ENCODE measurements at places on chromosomes 16 and 17. TPM values are rescaled to one million over a fixed set of nuclear protein-coding genes. Genes with fewer than 3 reads are reported as not detected.

DNA sequence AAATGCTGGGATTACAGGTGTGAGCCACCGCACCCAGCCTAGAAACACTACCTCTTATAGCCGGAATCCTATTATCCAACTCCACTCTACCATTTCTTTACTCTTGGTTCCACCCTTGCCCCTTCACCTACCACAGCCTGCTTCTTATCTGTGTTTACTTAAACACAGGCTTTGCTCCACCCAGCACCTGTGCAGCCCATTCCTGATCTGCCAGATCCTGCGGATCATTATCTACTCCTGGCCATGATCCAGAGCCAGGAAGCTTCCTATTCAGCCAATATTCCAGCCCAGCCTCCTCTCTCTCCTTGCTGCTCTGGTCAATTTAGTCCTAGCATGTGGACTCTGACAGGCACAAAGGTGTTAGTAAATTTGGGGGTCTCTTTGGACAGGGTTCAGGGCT, 98.8 kb upstream of the MED13 start:
- no peaks in the 10 kb centered on the region for H3K4me1 ChIP-seq
- no peak overlapping the region for H3K27ac ChIP-seq
- H3K4me3 ChIP-seq, result no peak overlapping the region
- H3K36me3 ChIP-seq, result no peaks in the 10 kb centered on the region
- H3K27me3 ChIP-seq, result no peaks in the 10 kb centered on the region

DNA sequence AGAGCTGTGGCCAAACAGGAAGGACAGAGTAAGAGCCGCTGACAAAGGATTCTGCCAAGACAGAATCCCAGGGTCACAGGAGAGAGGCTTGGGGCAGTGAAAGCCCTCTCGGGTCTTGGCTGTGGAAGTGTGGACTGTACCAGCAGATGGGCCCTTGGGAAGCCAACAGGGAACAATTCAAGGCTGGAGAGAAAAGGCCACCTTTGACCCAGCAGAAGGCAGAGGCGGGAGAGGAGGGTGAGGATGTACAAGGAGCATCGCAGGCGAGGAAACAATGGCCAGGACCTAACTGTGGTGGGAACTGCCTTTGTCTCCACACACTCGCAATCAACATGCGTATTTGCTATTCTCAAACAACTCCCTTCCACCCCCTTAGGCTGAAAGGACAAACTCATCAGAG, 15.7 kb downstream of the CARHSP1 start:
- no peak overlapping the region for H3K4me3 ChIP-seq
- DNase-seq, result peak; percentile 20
- no peaks in the 10 kb centered on the region for H3K27me3 ChIP-seq
- H3K4me1 ChIP-seq, result peaks cover 41% of the 10 kb centered on the region

PLLP gene
- 156 TPM for total RNA-seq

- no peaks in the 10 kb centered on the region for H3K36me3 ChIP-seq
- peak; percentile 90 for DNase-seq
- peak within 1 kb of the TSS; percentile 51 for H3K27ac ChIP-seq
- H3K4me3 ChIP-seq, result peak within 1 kb of the TSS; percentile 46
- no peaks in the 10 kb centered on the region for H3K27me3 ChIP-seq
- no peaks in the 10 kb centered on the region for H3K4me1 ChIP-seq
Measured at GRCh38 chr17:48429638-48430586, at the start of gene SKAP1. SKAP1 (minus strand) TSS chr17:48430214.

- no peaks in the 10 kb centered on the region for H3K27me3 ChIP-seq
- no peak overlapping the region for H3K4me3 ChIP-seq
- H3K27ac ChIP-seq, result no peak overlapping the region
- H3K4me1 ChIP-seq, result peaks cover 9% of the 10 kb centered on the region
Measured at GRCh38 chr16:88593910-88594309, 23.7 kb downstream of the ZC3H18 start.

DNA sequence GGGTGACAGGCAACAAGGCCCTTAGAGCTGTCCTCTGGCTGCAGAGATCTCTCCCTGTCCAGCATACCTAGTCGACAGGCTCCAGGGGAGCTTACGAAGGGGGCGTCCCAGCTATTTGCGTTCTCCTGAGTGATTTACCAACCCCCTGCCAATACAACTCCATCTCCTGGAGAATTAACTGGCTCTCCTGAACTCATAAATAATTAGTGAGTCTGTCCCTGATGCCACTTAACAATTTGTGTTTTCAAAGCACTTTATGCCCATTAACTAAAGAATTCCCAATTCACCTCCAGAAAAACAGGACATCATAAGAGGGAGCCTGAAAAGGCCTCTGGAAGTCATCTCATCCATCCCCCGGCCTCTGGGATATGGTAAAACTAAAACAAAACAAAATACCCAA, 26.7 kb downstream of the SDK2 start:
- no peaks in the 10 kb centered on the region for H3K4me1 ChIP-seq
- no peaks in the 10 kb centered on the region for H3K27me3 ChIP-seq
- no peak for DNase-seq
- no peaks in the 10 kb centered on the region for H3K36me3 ChIP-seq
- H3K27ac ChIP-seq, result no peak overlapping the region

DPEP3 gene
- not detected for total RNA-seq

GRCh38 chr17:63488851-63489250, 12.0 kb downstream of the ACE start:
- no peak for DNase-seq
- H3K4me1 ChIP-seq, result peaks cover 9% of the 10 kb centered on the region
- H3K27me3 ChIP-seq, result no peaks in the 10 kb centered on the region
- H3K36me3 ChIP-seq, result no peaks in the 10 kb centered on the region
- no peak overlapping the region for H3K4me3 ChIP-seq

- no peaks in the 10 kb centered on the region for H3K4me1 ChIP-seq
- no peaks in the 10 kb centered on the region for H3K27me3 ChIP-seq
- peaks cover 24% of the 10 kb centered on the region for H3K36me3 ChIP-seq
Measured at GRCh38 chr16:84048270-84048669, 5.7 kb upstream of the SLC38A8 start.

DNA sequence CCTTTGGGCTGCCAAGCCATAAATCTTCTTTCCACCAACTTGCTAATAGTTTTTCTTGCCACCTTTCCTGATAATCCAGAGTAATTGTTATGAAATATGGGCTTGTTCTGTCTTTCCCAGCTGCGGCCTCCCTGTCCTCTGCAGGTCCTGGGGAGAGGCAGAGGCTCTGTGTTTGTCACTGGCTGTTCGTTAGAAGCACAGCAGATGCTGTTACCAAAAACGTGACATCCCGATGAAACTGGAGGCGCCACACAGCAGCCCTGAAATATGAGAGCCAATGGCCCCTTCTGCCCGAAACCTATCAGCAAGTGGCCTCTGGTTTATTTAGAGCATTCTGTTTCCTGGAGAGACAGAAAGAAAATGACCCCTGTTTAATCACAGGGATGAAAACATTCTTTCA, 115.1 kb upstream of the ANKFN1 start:
- H3K4me3 ChIP-seq, result no peak overlapping the region
- no peak for DNase-seq
- peaks cover 9% of the 10 kb centered on the region for H3K4me1 ChIP-seq
- no peaks in the 10 kb centered on the region for H3K27me3 ChIP-seq
- H3K36me3 ChIP-seq, result no peaks in the 10 kb centered on the region

GRCh38 chr16:28172336-28172735, 39.4 kb downstream of the XPO6 start:
- H3K36me3 ChIP-seq, result peaks cover 79% of the 10 kb centered on the region
- H3K27me3 ChIP-seq, result no peaks in the 10 kb centered on the region
- no peak for DNase-seq
- no peak overlapping the region for H3K4me3 ChIP-seq
- H3K4me1 ChIP-seq, result peaks cover 6% of the 10 kb centered on the region

SDR42E1 gene
- 2.1 TPM for total RNA-seq

GRCh38 chr17:32941419-32942032, 13.6 kb downstream of the TMEM98 start:
- no peaks in the 10 kb centered on the region for H3K36me3 ChIP-seq
- no peaks in the 10 kb centered on the region for H3K27me3 ChIP-seq
- H3K4me1 ChIP-seq, result peaks cover 8% of the 10 kb centered on the region
- H3K27ac ChIP-seq, result no peak overlapping the region

DNA sequence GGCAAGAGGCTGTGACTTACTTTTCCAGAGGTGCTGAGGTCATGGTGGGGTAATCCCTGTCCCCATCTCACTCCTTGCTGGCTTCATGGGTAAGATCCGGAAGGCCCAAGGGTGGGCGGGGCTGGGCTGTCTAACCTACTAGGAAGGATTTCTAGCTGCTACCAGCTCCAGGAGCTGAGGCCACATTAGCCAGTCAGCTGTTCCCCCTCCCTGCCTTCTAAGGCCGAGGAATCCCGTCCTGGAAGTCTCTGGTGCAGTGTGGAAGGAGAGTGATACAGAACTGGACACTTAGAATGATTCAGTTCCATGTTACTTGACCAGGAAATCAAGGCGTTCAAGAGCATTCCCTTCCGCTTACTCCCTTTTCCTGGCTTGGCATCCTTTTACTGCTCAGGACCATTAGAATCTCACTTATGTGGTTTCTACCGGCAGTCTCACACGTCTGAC, 8.9 kb downstream of the GNGT2 start:
- no peaks in the 10 kb centered on the region for H3K36me3 ChIP-seq
- no peak for DNase-seq
- no peaks in the 10 kb centered on the region for H3K27me3 ChIP-seq
- H3K4me3 ChIP-seq, result no peak overlapping the region

TMEM95 gene
- not detected for total RNA-seq

DNA sequence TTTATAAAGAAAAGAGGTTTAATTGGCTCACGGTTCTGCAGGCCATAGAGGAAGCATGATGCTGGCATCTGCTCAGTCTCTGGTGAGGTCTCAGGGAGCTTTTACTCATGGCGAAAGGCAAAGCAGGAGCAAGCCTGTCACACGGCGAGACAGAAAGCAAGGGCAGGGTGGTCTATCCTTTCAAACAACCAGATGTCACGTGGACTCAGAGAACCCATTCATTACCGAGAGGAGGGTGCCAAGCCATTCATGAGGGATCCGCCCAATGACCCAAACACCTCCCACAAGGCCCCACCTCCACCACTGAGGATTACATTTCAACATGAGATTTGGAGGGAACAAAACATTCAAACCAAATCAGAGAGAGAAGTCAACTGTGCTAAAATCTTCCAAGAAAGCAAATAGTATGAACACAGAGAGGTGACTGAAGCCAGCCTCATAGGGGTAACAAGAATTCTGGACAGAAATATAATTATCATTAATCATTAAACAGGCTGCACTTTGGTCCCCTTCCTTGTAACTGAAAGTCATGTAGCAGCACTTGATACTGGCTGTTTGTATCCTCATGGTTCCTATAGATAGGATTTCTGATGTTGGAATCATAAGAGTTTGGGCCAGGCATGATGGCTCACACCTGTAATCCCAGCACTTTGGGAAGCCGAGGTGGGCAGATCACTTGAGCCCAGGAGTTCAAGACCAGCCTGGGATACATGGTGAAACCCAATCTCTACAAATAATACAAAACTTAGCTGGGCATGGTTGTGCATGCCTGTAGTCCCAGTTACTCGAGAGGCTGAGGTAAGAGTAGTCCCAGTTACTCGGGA, 52.5 kb upstream of the B4GALNT2 start:
- H3K4me1 ChIP-seq, result no peaks in the 10 kb centered on the region
- no peak overlapping the region for H3K4me3 ChIP-seq
- DNase-seq, result no peak
- H3K27me3 ChIP-seq, result no peaks in the 10 kb centered on the region

- no peaks in the 10 kb centered on the region for H3K4me1 ChIP-seq
- H3K27ac ChIP-seq, result no peak overlapping the region
- H3K27me3 ChIP-seq, result no peaks in the 10 kb centered on the region
- no peaks in the 10 kb centered on the region for H3K36me3 ChIP-seq
Measured at GRCh38 chr16:13168091-13168572, 266.7 kb downstream of the SHISA9 start.

DNA sequence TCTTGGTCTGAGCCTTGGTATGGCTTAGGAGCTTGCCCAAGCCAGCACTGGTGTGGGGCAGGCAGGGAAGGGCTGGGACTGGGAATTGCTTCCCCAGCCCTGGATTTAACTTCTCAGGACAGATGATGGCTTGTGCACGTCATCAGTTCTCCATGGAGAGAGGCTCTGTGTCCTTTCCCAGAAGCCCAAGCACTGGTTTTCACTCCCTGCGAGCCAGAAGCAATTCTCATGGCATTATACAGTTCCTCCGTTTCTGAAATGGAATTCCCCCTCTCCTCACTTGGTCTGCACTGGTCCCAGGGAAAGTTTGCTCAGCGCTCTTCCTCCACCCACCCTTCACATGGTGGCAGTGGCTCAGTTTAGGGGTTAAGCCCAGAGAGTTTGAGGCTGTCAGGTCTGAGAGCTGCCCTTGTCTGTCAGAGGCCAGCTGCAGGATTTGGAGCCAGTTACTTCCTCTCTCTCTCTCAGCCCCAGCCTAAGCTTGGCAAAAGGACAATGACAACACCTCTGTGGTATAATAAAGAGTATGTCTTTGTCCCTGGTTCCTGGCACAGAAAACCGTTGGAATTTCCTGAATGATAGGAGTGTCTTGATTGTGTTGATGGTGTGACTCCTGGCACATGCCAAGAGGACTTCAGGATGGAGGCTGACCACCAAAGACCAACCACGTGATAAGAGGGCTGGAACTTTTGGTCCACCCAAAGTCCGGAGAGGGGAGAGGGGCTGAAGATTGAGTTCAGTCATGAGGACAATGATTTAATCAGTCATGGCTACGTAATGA, 219.6 kb upstream of the TNRC6C start:
- H3K4me1 ChIP-seq, result peaks cover 27% of the 10 kb centered on the region
- no peaks in the 10 kb centered on the region for H3K27me3 ChIP-seq
- no peak for DNase-seq
- H3K4me3 ChIP-seq, result no peak overlapping the region
- H3K27ac ChIP-seq, result no peak overlapping the region

TBC1D3L gene
- 49.5 TPM for total RNA-seq

ATP2C2 gene
- 36.6 TPM for total RNA-seq

- no peak overlapping the region for H3K4me3 ChIP-seq
- H3K27me3 ChIP-seq, result no peaks in the 10 kb centered on the region
- peaks cover 39% of the 10 kb centered on the region for H3K4me1 ChIP-seq
- H3K36me3 ChIP-seq, result no peaks in the 10 kb centered on the region
- DNase-seq, result no peak
Measured at GRCh38 chr17:75370286-75370915, 35.1 kb downstream of the GRB2 start.

GRCh38 chr16:57001026-57001679, 11.8 kb downstream of the NLRC5 start:
- no peaks in the 10 kb centered on the region for H3K27me3 ChIP-seq
- no peak overlapping the region for H3K4me3 ChIP-seq
- no peaks in the 10 kb centered on the region for H3K36me3 ChIP-seq
- peak overlapping the region; percentile 67 for H3K27ac ChIP-seq

- H3K27ac ChIP-seq, result peak overlapping the region; percentile 93
- no peaks in the 10 kb centered on the region for H3K36me3 ChIP-seq
- no peaks in the 10 kb centered on the region for H3K27me3 ChIP-seq
- peaks cover 21% of the 10 kb centered on the region for H3K4me1 ChIP-seq
- peak overlapping the region; percentile 48 for H3K4me3 ChIP-seq
Measured at GRCh38 chr16:54281535-54282201, 4.9 kb downstream of the IRX3 start.

TAOK2 gene
- 71.5 TPM for total RNA-seq

IL34 gene
- 3.0 TPM for total RNA-seq

DNA sequence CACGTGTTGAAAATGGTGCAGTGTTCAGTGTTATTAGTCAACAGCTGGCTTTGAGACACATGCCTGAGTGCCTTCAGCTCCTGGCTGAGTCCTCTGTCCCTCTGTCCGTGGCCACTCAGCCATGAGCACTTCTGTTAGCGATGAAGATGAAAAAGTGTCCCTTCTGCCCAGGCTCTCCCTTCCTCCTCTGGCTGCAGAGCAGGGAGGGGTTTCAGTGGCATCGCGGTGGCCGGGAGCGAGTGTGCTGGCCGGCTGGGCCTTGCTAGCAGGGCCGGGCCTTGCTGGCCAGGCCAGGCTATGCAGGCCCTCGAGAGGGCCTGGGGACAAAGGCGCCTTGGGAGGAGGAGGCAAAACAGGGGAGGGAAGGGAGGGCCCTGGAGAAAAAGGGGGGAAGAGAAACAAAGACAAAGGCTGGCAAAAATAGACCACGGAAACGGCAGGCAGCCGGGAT, 47.7 kb downstream of the CMIP start:
- no peak overlapping the region for H3K4me3 ChIP-seq
- no peaks in the 10 kb centered on the region for H3K27me3 ChIP-seq
- peaks cover 87% of the 10 kb centered on the region for H3K4me1 ChIP-seq
- DNase-seq, result no peak
- peak overlapping the region; percentile 71 for H3K27ac ChIP-seq

GSDMA gene
- not detected for total RNA-seq

GPR142 gene
- not detected for total RNA-seq
